Spinal cord (tissue), 10 donors: ENCODE measurements at places on chromosomes 4 and X.

- H3K36me3 ChIP-seq: no peaks in the 10 kb centered on the region
- no peak overlapping the region for H3K27ac ChIP-seq
These were observed 76.6 kb downstream of the SH3KBP1 start for GRCh38 chrX:19810802-19811201.

DNA sequence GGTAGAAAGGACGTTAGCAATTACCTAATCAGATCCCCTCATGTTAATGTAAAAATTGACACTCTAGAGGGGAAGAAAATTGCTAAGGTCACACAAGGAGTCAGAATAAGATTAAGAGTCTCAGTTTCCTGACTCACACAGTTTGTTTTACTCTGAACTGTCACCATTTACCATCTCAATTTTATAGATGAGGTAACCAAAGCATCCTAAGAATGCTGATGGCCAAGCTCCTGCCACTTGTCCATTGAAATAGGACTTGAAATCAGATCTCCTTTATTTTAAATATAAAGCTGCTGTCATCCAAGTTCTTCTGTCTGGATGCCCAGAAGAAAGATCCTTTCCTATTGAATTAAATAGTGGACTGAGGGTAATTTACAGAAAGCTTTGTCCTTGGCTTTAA is 114.8 kb upstream of the VAMP7 start:
- no peaks in the 10 kb centered on the region for H3K27me3 ChIP-seq
- no peaks in the 10 kb centered on the region for H3K36me3 ChIP-seq
- DNase-seq: no peak
- peak overlapping the region; percentile 61 for H3K4me3 ChIP-seq
- peak overlapping the region; percentile 61 for H3K27ac ChIP-seq
- H3K4me1 ChIP-seq: no peaks in the 10 kb centered on the region

- H3K27me3 ChIP-seq: no peaks in the 10 kb centered on the region
- H3K27ac ChIP-seq: no peak overlapping the region
- no peaks in the 10 kb centered on the region for H3K4me1 ChIP-seq
- H3K4me3 ChIP-seq: no peak overlapping the region
- no peak for DNase-seq
- no peaks in the 10 kb centered on the region for H3K36me3 ChIP-seq
These were observed 571.1 kb downstream of the PCDH7 start for GRCh38 chr4:31291238-31291637.

DNA sequence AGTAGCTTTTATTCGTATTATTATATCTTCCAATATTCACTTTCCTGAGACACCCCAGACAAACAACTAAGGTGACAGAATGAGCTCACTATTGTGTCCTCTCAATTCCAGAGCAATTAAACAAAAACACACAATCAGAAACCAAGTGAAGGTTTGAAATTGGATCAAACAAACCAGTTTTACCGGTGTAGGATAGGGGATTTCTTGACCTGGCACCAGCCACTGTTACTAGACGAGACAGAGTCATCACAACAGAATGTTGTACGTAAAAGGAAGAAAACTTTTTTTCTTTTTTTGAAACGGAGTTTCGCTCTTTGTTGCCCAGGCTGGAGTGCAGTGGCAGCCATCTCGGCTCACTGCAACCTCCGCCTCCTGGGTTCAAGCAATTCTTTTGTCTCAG is 43.7 kb downstream of the LDOC1 start:
- no peaks in the 10 kb centered on the region for H3K4me1 ChIP-seq
- no peak for DNase-seq
- H3K27ac ChIP-seq: no peak overlapping the region

DNA sequence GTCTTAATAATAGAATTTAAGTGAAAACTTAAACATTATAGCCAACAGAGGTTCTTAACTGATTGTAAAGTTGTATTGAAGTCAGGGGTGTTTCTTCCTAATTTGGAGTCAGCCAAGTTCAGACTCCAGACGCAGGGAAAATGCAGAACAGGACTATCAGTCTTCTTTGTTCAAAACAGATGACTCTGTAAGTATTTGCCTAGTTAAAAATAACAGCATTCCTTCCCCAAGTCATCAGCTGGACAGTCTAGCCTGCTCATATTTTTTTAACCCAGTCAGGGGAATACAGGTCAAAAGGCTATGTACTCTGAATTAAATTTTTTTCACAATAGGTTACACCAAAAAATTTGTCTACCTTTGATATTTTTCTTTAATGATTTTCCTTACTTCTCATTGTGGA is 73.8 kb upstream of the DCLK2 start:
- no peak overlapping the region for H3K4me3 ChIP-seq
- no peaks in the 10 kb centered on the region for H3K4me1 ChIP-seq
- no peaks in the 10 kb centered on the region for H3K27me3 ChIP-seq
- DNase-seq: no peak
- no peaks in the 10 kb centered on the region for H3K36me3 ChIP-seq
- no peak overlapping the region for H3K27ac ChIP-seq
